ENCODE measurements at places on chromosomes 1 and 21. TPM values are rescaled to one million over a fixed set of nuclear protein-coding genes. Genes with fewer than 3 reads are reported as not detected.

The KRTAP24-1 gene
- not detected for total RNA-seq

The AGL gene
- 8.1 TPM for total RNA-seq

The LYPD8 gene
- not detected for total RNA-seq

The FABP3 gene
- total RNA-seq: 1.8 TPM

The TMEM240 gene
- 0.49 TPM for total RNA-seq

The CHIT1 gene
- total RNA-seq: 0.09 TPM

The SLC66A1 gene
- total RNA-seq: 6.9 TPM

The NTMT2 gene
- not detected for total RNA-seq

The SLC1A7 gene
- not detected for total RNA-seq

The SEMA6C gene
- total RNA-seq: 4.3 TPM

The KMO gene
- total RNA-seq: 0.89 TPM

The RNU1-4 gene
- total RNA-seq: 5,169 TPM

The LAMC2 gene
- 1.9 TPM for total RNA-seq

The ITGB2 gene
- 21.5 TPM for total RNA-seq

The KCNN3 gene
- 1.0 TPM for total RNA-seq

The IL24 gene
- total RNA-seq: not detected

The TNFRSF14 gene
- 19.0 TPM for total RNA-seq

The FTCD gene
- 1.4 TPM for total RNA-seq

The FAM163A gene
- 0.12 TPM for total RNA-seq

The TSSK3 gene
- total RNA-seq: 1.2 TPM

The PPIAL4G gene
- not detected for total RNA-seq

The CD5L gene
- total RNA-seq: not detected

Measured in pancreas (tissue), 10 donors.